ENCODE measurements at places on chromosomes 16 and 17.

GRCh38 chr16:80836202-80836601 is 31.8 kb upstream of the CDYL2 start:
- DNase-seq = no peak

DNA sequence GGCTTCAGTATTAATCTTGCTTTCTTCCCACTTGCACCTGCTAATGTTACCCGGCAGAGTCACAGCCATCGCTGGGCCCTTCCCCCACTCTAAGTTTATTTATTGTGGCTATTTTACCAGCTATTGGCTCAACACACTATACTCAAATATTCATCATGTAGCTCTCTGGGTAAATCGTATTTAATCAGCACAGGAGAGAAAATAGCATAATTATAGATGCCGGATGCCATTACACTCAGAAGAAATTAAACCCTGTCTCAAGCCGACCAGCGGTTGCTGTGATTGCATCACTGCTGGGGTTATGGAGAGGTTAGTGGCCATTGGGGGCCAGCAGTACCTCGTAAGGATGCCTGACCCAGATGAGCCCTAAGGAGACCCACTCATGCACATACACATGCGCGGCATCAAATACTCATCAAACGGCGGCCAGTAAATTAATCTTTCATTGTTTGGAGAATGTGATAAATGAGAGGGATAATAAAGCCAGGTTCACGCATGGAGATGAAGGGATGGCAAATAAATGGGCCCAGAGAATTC is 269.5 kb upstream of the ZFHX3 start:
- DNase-seq = no peak

DNA sequence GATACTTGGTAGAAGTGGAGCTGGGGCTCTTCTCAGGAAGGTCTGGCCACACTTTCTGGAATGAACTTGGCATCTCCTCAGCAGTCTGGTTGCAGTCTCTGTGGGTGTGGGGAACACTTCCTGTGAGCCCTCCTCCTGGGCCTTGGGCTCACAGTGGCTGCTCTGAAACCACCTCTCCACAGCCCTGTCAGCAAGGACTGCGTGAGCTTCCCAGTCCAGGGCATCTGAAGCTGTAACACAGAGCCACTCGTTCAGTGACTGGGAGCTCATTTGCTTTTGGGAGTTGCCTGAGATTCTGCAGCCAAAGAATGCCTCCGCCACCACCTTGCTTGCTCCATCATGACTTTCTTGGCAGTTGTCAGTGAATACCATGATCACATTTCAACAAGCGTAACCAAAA is 60.0 kb downstream of the CLEC16A start:
- no peak for DNase-seq

GRCh38 chr17:77365584-77366186 is 224.9 kb downstream of the SEC14L1 start:
- DNase-seq = no peak

DNA sequence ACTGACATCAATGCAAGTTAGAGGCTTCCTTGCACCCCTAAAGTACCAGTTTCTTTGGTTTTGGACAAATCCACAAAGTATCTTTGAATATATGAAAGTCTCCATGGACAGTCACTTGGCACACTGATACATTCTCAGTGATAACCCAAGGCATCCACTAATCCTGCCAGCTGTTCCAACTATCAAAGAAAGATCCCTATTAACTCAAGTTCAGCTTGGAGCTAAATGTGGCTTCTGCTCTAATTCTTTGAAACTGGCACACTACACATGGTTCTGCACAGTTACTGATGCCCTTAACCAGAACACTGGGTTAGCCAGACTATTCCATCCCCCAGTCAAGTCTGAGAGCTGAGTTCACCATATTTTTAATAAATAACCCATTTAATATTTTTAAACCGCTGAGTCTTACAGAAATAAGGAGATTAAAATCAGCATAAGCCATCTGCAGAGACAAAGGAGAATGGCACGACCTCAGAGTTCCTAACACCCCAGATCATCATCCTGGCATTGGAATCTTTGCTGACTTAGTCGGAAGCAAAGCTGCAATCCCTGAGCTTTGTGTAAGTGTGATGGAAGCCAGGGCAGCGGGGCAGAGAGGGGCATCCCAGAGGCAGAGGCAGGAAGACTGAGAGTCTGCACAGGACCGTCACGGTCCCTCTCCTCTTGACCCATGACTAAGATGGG is 6.3 kb downstream of the CACNG1 start:
- DNase-seq = no peak

- DNase-seq = no peak
Measured at GRCh38 chr16:68144008-68144407, 58.8 kb downstream of the NFATC3 start.

GRCh38 chr17:66372182-66372581 is 69.8 kb downstream of the PRKCA start:
- DNase-seq = no peak

DNA sequence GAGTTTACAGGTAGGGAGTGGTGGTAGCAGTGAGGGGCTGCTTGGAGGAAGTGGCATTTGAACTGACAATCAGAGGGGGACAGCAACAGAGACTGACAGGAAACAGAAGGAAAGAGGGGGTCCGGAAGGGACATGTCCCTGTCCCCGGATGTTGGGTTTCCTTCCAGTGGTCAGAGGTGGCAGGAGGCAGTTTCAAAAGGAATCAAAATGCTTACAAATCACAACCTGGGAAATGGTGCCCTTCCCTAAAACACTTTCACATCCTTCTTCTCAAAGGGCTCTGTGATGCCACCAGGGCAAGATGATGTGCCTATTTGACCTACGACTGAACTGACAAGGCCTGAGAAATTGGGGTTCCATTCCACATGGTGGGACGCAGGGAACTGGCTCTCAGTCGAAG is 19.7 kb downstream of the ADGRG1 start:
- no peak for DNase-seq

DNA sequence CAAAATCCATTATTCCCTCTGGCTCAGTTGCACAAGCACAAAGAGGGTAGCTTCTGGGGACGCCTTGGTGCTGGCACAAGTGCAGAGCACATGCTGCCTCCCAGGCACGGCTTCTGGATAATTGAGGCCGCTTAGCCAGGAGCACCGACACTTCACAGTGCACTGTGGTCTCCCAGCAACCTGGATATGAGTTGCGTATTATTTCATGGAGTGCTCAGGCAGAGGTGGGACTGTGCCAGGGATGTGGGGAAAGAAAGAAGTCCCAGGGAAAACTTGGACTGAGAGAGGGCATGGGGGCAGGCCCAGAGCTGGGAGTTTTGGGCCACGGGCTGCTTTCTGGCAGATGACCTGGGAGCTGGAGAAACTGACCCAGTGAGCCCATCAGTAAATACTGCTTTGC is 37.5 kb downstream of the MPRIP start:
- no peak for DNase-seq

- no peak for DNase-seq
Measured at GRCh38 chr16:57998992-57999365, 1.5 kb downstream of the ZNF319 start.

GRCh38 chr16:11852092-11852809 is 909 bp upstream of the RSL1D1 start:
- DNase-seq = no peak

DNA sequence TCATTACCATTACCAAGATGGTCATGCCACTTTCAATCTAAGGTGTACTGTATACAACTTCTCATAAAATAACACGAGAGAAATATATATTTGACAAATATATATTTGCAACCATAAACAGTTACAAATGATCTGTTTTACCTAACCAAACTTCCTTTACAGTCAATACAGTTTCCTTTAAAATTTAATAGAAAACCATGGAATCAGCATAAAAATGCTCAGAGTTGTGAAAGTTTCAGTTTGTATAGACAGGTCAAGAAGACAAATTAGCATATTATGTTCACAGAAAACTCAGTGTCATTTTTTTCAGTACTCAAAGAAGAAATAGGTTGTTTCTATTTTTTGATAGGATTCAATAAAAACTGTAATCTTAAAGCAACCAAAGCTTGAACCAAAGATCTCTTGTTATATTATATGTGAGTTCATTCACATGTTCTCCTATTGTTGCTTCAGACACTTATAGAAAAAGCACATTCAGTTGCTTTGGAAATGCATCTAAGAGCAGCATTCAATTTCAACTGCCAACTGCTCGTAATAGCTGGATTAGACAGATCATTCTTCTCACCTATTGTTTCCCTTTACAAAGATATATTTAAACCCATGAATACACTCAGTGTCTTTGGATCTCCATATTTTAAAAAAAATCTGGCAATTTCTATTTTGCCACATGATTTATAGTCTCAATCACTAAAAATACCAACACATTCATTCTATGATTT is 15.1 kb downstream of the SSH2 start:
- DNase-seq = no peak

DNA sequence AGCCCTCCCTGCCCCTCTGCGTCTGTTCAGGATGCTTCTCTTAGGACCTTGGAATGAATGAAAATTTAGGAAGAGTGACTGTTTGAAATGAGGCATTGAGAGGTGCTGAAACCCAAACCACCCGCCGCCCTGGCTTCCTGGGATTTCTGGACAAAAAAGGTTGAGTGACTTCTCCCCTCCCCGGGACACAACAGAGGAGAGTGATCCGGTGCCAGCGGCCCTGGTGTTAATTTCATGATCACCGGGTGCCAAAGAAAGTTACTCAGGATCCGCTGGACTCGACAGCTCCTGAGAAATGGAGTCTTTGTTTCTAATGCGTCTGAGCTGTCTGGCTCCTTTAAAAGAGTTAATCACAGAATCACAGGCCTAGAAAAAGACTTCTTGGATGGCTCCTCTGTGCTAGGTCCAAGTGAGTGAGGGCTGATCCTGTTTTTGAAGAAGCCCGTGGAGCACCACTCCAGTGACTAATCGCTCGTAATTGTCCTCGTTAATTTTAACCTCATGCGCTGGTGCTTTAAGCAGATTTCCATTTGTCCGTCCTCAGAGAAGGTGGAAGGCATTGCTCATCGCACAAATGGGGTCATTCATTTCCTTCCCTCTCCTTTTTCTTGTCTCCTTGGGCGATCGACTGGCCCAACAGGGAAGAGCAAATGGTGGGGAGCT is 144.4 kb upstream of the ZFHX3 start:
- no peak for DNase-seq

DNA sequence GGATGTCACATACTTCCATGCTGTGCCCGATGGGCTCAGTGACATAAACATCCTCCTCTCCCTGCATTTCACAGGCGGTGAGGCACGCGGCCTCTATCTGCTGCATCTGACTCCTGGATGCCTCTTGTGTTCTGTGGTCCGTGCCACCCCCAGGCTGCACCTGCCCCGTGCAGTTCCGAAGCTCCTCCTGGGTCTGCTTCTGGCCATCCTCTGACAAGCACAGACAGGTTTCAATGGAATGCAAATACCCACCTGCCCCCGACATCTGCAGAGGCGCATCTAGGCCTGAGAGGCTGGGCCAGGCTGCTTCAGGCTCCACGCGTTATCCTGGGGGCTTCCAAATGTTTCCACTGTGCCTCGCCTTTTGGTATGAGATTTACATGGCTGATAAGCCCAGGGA is 46.3 kb upstream of the DNAH17 start:
- no peak for DNase-seq

DNA sequence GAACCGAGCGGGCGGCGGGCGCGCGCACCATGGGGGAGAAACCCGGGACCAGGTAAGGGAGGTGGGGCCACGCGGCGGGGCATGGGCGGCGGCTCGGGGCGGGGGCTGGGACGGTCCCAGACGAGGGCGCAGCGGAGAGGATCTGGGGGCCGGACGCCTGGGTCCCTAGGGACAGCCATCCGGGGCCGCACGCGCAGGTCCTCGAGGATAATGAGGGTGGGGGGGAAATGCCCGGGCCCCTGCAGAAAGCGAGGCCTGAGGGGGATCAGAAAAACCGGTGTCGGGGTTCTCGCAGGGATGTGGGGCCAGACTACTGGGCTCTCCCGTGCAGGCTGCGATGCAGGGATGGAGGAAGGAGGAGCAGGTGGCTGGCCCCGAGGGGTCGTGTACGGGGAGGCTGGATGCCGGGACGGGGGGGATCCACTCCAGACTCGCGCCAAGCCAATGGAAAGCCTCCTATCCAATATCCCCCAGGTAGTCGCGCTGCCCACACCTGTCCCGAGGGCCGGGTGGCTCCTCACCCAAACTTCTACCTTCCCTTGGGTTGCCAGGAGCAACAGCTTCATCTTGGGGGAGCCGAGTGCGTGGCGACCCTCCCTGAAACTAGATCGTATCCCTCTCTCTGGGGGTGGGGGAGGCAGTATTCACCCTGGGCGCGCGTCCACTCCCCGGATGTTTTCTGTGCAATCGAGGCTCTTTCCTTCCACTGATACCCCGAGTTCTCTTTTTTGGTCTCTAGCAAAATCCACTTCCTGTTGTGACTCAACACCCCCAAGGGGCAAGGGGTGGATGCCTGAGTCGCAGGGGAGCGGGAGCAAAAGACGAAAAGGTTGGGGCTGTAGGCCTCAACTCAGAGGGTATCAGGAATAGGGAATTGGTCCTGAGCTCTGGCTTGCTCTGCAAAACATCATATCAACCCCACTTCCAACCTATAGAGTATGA is 532 bp downstream of the ARRB2 start:
- DNase-seq = no peak

DNA sequence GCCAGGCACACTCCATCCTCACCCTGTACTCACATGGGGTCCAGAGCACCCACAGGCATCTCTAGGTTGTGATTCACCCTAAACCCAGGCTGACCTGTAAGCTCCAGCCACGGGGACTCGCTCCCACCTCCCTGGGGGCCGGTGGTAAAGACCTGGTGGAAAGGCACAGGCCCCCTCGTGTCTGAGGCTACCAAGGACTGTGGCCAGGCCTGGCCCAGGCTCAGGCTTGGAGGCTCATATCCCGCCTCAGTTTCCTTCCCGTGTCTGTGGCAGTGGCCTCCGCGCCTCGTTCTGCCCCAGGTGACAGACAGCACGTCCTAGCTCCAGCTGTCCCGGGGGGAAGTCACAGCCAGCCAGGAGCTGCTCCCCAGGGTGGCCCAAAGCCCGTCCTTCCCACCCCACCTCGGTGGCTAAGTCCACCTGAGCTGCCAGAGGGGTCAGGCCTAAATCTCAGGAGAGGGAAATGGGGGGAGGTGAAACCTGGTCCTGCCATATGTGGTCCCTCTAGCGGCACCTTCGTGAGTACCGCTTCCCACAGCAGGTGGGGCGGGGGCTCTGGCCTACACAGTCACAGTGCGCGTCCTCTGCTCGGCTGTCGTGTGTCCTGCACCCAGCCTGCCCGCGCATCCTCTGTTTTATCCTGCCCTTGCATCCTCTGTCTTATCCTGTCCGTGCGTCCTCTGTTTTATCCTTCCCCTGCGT is 12.6 kb downstream of the CDH15 start:
- DNase-seq = no peak
